RWPE1 (cell line): ENCODE measurements at places on chromosomes 5 and 9.
A peak's percentile ranks its signal among the peaks of the same experiment; 100 is the strongest.

DNA sequence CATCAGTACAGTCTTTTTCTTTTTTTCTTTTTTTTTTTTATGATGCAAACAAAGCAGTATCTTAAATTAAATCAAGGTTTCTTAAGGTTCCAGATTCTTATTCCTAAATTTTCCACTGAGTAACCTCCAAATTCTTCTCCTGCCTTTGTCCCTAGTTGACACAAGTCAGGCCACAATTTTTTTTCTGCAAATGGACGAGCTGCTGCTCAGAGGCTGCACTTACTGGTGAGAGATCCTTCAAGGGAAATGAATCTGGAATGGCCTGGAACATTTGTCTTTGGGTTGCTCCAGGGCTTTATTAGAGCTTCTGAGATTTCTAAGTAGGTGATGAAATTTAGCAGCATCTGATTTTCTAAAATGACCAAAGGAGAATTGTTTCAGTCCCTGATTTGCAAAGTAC lies 39.3 kb downstream of the PIK3R1 start:
- DNase-seq, result no peak

- no peak for DNase-seq
Observed at GRCh38 chr5:136199408-136199807, 6.4 kb upstream of the SMIM32 start.

DNA sequence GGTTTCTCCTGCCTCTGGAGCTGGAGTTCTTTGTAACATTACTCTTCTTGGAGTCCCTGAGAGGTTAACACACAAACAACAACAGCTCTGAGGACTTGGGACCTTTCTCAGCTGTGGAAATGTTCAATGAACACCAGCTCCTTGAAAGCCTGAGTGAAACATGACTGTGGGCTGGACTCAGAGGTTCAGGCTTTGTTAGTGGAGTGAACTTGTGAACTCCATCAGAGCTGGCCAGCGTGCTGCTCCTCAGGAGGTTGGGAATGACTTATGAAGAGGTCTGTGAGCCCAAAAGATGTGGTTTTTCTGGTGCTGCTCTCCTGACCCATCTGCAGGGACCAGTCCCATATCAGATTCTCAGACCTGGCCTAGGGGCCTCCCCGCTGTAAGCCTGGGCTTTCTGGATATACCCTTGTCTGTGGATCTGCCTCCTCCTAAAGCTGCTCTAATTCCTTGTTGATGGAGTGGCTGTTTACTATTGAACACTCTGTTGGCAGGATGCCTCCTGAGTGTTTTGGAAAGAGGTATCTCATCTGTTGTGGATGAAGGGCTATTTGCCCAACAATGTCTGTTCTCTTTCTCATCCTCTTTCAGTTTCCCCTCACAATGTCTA lies 170.0 kb upstream of the GDNF start:
- no peak for DNase-seq

- no peak for DNase-seq
Observed at GRCh38 chr5:79201206-79201605, 34.7 kb upstream of the JMY start.

GRCh38 chr5:63555874-63556273 lies 406.4 kb downstream of the HTR1A start:
- DNase-seq, result no peak

GRCh38 chr9:134832471-134832870 lies 48.1 kb upstream of the FCN2 start:
- DNase-seq, result no peak

DNA sequence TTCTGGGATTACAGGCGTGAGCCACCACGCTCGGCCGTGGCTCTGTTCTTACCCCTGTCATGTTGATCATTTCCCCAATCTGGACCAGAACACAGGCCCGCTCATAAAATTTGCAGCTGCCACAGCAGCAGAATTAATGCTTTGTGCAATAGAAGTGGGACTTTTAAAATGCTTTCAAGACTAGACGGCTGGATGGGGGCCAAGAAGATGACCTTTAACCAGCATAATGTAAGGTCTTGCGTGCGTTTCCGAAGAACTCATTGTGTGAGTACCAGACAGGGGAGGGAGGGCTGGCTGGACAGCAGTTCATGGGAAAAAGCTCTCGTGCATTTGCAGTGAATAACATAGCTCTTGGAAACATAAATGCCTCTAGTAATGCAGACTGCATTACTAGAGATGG lies 3.5 kb upstream of the WDR38 start:
- DNase-seq, result no peak

- DNase-seq, result peak; percentile 54
Observed at GRCh38 chr9:121636341-121636865, 15.0 kb upstream of the DAB2IP start.

- no peak for DNase-seq
Observed at GRCh38 chr5:176854164-176854563, 43.8 kb downstream of the UNC5A start.

DNA sequence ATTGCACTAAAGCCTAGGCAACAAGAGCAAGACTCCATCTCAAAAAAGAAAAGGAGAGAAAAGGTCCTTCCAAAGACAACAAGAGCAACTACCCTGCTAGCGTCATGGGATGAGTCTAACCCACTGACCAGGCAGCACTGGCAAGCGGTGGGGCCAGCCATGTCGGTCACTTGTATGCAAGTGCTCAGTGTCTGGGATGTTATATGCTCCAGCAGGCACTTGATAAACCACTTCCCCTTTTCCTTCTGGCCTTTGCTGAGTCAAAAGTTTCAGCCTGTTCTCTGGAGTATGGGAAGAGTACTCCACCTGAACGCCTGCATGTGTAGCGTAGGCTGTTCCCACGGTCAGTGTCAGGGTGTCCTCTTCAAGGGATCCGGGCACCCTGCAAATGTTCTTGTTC lies 9.2 kb upstream of the MXD3 start:
- no peak for DNase-seq

- peak; percentile 21 for DNase-seq
Observed at GRCh38 chr5:31853398-31854135, 214.6 kb downstream of the PDZD2 start.

DNA sequence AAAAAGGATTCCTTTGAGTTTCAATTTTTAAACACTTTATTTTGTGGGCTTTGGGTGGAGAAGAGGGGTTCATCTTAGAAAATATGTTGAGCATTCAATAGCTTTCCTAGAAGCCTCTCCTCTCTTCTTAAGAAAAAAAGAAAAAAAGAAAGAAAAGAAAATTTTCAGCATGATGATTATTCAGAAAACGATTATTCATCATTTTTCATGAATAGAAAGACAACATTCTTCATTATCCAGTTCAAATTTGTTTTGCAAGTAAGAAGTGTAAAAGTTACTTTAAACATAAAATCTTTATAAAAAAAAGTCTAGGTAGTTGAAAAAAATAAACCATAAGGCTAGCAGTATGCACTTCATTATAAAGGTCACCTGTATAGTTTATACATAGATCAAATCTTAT lies 636.5 kb downstream of the IRX1 start:
- no peak for DNase-seq

- DNase-seq, result no peak
Observed at GRCh38 chr9:34985311-34985899, 4.1 kb upstream of the DNAJB5 start.

GRCh38 chr5:135386886-135387628 lies 12.0 kb downstream of the MACROH2A1 start:
- DNase-seq, result peak; percentile 97
